ENCODE measurements at places on chromosomes 6 and 20. TPM values are rescaled to one million over a fixed set of nuclear protein-coding genes. Genes with fewer than 3 reads are reported as not detected.

DNA sequence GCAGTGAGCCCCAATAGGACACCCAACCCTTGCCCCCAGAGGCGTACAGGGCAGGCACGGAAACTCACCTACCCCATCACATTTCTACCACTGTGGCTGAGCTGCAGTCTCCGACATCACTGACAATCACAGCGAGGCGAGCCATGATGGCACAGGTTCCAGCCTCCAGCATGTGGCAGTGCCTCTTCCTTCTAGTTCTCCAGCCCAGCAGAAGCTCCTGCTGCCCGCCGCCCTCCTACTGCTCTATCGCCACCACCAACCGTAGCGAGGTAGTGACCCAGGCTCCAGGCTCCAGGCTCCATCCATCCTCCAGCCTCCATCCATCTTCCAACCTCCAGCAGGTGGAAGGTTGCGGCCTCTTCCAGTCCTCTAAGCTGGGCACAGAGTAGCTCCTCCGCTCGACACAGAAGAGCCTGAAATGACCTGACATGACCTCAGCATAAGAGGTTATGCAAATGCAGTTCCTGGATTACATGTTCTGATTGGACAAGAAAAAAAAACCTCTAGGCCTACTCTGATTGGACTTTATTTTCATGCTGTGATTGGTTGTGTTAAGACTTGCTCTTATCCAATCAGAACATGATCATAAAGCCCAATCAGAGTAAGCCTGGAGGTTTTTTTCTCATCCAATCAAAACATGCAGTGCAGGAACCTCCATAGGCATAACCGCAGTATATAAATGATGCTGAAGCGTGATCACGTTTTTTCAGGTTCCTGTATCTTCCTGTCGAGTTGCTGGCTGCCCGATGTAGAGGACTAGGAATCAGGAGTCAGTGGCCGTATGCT, 438.9 kb upstream of the ZNF337 start:
- peak; percentile 80 for DNase-seq

DNA sequence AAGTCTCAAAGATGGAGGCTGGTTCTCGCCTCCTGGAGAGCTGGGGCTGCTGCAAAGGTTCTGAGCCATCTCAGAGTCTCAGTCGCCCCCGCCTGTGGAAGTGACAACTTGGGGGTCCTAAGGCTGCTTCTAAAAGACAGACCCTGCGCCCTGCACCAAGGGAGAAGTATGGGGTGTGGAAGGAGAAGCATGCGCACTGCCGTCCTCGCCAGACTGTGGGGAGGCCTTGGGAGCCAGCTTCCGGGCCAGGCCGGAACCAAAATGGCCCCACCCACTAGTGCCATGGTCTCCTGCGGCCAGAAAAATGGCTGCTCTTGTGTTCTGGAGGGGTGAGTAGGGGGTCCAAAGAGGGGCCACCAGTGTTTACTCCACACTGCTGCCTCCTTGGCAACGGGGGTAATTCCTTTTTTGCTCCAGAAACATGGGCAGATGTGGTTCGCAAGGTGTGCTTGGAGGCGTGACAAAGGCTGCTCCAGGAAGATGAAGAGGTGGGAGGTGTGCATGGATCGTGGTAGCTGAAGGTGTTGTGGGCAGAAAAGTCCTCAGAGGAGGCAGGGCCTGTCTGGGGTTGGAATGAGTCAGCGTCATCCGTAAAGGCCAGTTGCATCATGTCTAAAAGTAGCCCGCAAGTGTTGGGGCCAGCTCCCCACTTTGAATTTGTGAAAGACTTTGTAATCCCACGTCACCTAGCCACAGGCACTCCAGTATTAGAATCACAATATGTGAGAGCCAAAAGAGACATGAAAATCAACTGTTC, 329.8 kb upstream of the SOX4 start:
- DNase-seq: peak; percentile 76

- DNase-seq: no peak
These were observed 21.3 kb upstream of the CHMP4B start for GRCh38 chr20:33789858-33790182.

DNA sequence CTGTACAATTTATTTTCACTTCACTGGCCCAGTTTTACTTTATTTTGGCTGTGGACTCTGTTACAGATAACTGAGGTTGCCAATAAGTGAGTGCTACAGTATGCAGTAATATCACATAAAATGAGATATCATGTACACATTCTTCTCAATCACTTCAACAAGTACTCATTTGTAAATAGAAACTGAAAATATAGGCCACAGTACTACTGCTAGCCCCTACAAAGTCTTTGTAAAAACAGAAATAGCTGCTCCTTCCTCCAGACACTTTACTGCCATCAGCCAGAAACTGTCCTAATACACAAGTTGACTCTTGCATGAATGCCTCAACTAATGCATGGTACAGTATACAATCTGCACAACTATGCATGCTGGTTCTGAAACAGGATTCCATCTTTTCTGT, 9.2 kb downstream of the DTNBP1 start:
- DNase-seq: no peak

GRCh38 chr6:122400121-122400450, 634 bp downstream of the HSF2 start:
- peak; percentile 19 for DNase-seq

GRCh38 chr6:132456700-132457143, 55.4 kb upstream of the MOXD1 start:
- peak; percentile 25 for DNase-seq

DNA sequence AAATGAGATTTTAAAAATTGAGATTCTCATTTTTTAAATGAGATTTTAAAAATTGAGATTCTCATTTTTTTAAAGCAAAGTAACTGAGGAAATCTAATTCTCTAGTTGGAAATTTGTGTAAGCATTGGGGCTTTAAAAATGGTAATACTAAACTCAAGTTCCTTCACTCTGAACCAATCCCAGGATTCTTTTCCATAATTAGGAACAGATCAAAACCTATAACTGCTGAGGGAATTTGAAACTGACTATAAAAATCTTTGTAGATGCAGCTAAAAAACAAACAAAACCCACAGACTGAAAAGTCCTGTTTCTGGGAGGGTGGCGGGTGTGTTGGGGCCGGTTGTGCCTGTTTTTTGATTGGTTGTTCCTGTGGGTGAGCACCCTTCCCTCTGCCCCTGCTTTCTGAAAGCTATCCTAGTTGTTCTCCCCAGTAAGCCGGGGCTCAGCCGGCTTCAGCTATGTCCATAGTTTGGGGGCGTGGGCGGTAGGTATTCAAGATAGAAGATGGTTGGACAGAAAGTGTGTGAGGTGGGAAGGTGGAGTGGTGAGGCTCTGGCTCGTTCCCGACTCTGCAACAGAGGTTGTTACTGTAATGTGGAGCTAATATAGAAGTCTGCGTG, 49.3 kb downstream of the GFRA4 start:
- no peak for DNase-seq

DNA sequence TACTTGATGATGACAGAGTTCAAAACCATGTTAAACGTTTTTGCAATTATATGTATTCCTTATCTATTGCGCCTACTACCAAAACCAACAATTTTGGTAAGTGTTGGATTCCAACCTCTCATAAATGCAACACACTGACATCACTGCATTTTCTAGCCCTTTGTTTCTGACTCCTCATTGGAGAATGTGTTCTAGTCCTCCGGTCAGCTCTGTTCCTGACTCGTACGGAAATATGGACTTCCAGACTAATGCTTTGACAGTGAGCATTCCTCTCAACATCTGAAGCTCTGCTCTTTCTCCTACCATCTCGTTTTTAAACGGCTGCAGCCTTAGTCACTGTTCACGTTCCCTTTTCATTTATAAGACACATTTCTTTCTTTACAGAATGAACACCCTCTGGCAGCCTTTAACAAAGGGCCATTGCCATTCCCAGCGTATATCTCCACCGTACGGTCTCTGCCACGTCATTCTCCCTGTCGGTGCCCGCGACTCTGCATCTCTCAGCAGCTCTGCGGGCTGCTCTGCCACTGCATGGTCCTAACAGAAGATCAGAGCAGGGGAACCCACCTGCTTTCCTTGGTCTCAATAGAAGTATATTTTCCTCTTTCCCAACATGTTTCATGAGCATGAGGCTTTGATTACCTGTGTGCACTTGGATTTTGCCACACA, 103.0 kb upstream of the SYNDIG1 start:
- DNase-seq: peak; percentile 64

GRCh38 chr20:19835533-19836222, 77.6 kb downstream of the RIN2 start:
- no peak for DNase-seq

GRCh38 chr6:42332916-42333315, 115.3 kb upstream of the MRPS10 start:
- no peak for DNase-seq

- peak; percentile 16 for DNase-seq
These were observed 80.3 kb upstream of the HTR1E start for GRCh38 chr6:86856937-86857563.

DNA sequence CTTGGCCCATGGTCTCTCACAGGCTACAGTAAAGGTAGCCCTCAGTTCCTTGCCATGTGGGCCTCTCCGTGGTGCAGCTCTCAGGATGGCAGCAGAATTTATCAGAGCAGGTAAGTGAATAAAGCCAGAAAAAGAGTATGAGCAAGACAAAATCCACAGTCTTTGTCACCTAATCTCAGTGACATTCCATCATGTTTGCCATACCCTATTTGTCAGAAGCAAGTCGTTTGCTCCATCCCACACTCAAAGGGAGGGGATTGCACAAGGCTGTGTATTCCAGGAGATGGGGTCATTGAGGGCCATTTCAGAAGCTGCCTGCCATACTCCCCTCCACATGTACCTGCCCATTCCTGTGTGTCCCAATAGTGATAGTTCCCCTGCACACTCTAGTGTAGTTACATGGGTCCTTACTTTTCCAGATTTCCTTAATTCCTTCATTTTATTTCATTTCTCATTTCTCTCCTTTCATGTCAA, 24.2 kb downstream of the ISM1 start:
- no peak for DNase-seq

GRCh38 chr20:15949391-15949790, 623.9 kb downstream of the KIF16B start:
- DNase-seq: no peak

- no peak for DNase-seq
These were observed 71.7 kb downstream of the GRM4 start for GRCh38 chr6:34074064-34074742.

- DNase-seq: no peak
These were observed 10.5 kb upstream of the ZBTB9 start for GRCh38 chr6:33443619-33444504.

DNA sequence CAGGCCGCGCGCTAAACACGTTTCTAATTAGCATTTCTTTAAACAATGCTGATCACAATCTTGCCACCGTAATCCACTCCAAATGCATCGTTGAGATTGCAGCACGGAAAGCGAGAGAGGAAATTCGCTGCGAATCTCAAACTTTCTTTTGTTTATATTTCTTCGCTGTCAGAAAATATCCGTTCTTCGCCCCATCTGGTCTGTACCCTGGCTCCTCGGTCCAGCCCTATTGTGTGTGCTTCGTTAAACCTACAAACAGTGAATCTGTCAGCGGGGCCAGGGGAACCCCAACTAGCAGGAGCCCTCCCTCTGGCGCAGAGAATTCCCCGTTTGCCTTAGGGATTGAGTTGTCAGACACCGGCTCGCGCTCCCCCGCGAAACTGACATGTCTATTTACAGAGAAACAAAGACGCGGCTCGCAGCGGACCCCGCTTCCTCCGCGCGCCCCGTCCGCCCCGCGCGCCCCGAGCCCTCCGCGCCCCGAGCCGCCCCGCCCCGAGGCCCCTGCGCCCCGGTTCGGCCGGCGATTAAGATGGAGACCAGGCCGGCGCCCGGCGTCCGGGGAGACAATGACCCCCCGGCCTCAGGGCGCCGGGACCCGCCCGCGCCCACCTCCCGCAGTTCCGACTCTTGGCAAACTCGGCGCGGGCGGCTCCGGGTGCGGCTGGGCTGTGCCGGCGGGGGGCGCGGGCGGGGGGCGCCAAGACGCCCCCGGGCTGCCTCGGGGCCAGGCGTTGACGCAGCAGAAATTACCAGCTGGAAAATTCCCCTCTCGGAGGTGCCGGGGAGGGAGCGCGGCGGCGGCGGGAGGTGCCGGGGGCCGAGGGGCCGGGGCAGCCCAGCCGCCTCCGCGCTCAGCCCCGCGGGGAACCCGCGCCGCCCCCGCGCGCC, 874 bp downstream of the ZBTB46 start:
- no peak for DNase-seq

- no peak for DNase-seq
These were observed 5.7 kb upstream of the USP49 start for GRCh38 chr6:41900861-41901260.

DNA sequence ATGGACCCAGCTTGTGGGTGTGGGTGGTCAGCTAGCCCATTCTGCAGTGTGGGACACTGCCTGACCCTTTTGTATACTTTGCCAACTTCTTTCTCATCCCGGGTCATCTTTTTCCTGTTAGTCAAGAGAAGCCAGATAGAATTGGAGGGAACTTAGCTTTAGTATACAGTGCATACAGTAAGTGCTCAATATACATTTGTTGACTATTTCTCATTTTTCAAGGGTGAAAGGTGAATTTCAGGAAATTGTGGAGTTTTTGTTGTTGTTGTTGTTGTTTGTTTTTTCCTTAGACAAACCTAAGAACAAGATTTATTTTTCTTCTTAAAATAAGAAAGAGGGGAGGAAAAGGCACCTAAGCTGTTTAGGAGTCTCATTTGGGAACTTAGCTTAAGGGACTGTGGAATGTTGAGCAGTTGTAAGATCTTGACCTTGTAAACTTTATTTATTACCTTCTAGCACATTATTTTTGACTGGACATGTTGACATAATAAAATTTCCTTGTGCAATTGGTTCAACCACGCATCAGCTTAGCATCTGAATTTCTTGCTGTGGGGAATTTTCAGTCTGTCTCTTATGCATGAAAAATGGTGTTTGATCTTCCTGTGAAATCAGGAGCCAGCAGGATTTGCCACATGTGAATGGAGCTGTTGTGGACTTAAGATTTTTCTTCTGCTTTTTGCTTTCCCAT, 113.6 kb downstream of the ARID1B start:
- no peak for DNase-seq

DNA sequence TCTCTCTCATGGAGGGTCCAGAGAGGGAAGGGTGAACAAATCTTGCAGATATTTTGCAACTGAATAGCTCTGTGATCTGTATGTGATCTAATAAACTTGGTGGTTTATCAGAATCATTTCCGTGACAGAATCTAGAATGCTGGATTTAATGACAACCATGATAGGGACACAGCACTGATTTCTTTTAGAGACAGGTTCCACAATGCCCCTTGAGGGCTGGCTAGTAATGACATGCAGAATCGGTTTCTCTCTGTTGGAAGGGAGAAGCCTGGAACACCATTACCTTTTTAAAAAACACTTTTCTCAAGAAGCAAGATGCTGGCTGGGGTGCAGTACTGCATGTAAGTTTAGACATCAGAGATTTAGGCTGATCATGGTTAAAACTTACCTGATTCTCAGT, 313.4 kb downstream of the CDH26 start:
- DNase-seq: no peak

Gene C6orf118
- total RNA-seq: not detected

Gene ME1
- total RNA-seq: 18.9 TPM

Gene TAF4
- 6.6 TPM for total RNA-seq

Gene PHACTR1
- 5.9 TPM for total RNA-seq

Gene SLC32A1
- not detected for total RNA-seq

Gene RIN2
- 62.8 TPM for total RNA-seq
